ENCODE measurements at places on chromosomes 7 and 10. TPM values are rescaled to one million over a fixed set of nuclear protein-coding genes. Genes with fewer than 3 reads are reported as not detected.

GRCh38 chr7:11343818-11344413 lies 370.2 kb downstream of the PHF14 start:
- DNase-seq: no peak
- peaks cover 7% of the 10 kb centered on the region for H3K4me1 ChIP-seq
- no peak overlapping the region for H3K27ac ChIP-seq
- H3K27me3 ChIP-seq: peaks cover 8% of the 10 kb centered on the region

GRCh38 chr10:72285972-72286521 lies 12.3 kb downstream of the DDIT4 start:
- no peak for DNase-seq
- no peaks in the 10 kb centered on the region for H3K27me3 ChIP-seq
- peaks cover 32% of the 10 kb centered on the region for H3K4me1 ChIP-seq
- peaks cover under 1% of the 10 kb centered on the region for H3K36me3 ChIP-seq
- H3K27ac ChIP-seq: peak overlapping the region; percentile 78

DNA sequence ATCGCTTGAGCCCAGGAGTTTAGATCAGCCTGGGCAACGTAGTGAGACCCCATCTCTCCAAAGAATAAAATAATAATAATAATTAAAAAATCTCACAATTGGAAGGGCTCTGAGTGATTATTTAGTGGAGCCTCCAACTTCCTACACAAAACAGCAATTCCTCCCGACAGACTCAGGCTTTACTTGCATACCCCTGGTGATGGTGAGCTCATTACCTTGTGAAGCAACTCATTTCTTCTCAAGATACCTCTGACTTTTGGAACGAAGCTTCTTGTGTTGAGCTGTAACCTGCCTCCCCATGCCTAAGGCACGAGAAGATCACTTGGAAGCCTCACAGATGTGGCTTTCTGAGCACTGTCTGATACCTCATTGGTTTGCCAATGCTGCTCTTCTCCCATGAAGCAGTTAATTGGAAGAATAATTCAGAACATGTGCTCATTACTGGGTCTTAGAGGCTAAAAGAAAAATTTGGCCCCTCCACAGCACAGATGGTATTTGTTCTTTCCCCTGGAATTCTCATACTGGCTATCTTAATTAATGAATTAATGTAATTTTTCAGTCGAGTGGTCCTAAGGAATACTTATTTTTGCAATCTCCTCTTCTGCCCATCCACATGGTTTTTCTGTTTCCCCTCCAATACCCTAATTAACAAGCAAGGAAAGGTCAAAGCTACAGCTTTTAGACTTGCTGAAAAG lies 769.0 kb downstream of the TYW1 start:
- no peak overlapping the region for H3K4me3 ChIP-seq
- H3K36me3 ChIP-seq: no peaks in the 10 kb centered on the region
- H3K27me3 ChIP-seq: no peaks in the 10 kb centered on the region
- H3K27ac ChIP-seq: no peak overlapping the region
- DNase-seq: no peak
- H3K4me1 ChIP-seq: no peaks in the 10 kb centered on the region

DNA sequence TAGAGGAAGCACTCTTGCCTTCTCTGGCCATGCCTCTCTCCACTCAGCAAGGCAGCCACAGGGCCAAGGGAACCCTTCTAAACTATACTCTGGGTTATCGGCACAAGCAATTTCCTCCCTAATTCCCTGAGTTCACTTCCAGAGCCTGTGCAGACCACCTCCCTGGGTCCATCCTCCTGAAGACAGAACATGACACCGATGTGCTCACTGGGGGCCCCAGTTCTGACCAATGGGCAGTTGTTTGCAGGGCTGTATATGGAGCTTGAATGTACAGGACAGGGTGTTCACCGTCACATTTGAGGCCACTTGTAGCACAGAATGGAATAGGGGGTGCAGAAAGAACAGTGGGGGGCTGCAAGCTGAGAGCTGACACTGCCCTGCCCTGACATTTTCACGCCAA lies 77.7 kb downstream of the TFEC start:
- H3K27me3 ChIP-seq: no peaks in the 10 kb centered on the region
- no peaks in the 10 kb centered on the region for H3K4me1 ChIP-seq
- DNase-seq: no peak
- no peak overlapping the region for H3K27ac ChIP-seq
- no peaks in the 10 kb centered on the region for H3K36me3 ChIP-seq

GRCh38 chr7:37756797-37757551 lies 73.4 kb downstream of the GPR141 start:
- no peak for DNase-seq
- H3K36me3 ChIP-seq: no peaks in the 10 kb centered on the region
- no peaks in the 10 kb centered on the region for H3K4me1 ChIP-seq
- no peak overlapping the region for H3K4me3 ChIP-seq

DNA sequence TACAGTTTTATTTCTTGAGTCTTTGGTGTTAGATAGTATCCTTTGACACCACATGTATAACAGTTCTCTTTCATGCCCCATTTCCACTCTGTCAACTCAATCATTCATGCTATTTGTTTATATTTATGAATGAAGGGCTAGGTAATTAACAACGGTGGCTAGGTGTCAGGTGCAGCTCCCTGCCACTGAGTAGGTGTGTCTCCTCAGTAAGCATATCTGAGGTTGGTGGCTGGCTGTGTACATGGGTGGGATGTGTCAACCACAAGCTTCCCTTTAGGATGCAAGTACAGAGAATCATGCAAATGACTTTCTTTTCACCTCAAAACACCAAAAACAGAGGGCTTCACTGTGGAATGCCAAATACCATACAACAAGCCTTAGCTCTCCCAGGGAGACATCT lies 83.4 kb downstream of the ZNF365 start:
- H3K4me1 ChIP-seq: peaks cover 6% of the 10 kb centered on the region
- H3K27me3 ChIP-seq: no peaks in the 10 kb centered on the region
- no peak overlapping the region for H3K27ac ChIP-seq
- no peak overlapping the region for H3K4me3 ChIP-seq
- peaks cover 3% of the 10 kb centered on the region for H3K36me3 ChIP-seq

- no peaks in the 10 kb centered on the region for H3K27me3 ChIP-seq
- H3K4me3 ChIP-seq: no peak overlapping the region
- H3K27ac ChIP-seq: no peak overlapping the region
- DNase-seq: no peak
- no peaks in the 10 kb centered on the region for H3K36me3 ChIP-seq
Measured at GRCh38 chr7:68511281-68511680, 1087.0 kb upstream of the AUTS2 start.

Gene TMEM213
- total RNA-seq: 0.19 TPM

DNA sequence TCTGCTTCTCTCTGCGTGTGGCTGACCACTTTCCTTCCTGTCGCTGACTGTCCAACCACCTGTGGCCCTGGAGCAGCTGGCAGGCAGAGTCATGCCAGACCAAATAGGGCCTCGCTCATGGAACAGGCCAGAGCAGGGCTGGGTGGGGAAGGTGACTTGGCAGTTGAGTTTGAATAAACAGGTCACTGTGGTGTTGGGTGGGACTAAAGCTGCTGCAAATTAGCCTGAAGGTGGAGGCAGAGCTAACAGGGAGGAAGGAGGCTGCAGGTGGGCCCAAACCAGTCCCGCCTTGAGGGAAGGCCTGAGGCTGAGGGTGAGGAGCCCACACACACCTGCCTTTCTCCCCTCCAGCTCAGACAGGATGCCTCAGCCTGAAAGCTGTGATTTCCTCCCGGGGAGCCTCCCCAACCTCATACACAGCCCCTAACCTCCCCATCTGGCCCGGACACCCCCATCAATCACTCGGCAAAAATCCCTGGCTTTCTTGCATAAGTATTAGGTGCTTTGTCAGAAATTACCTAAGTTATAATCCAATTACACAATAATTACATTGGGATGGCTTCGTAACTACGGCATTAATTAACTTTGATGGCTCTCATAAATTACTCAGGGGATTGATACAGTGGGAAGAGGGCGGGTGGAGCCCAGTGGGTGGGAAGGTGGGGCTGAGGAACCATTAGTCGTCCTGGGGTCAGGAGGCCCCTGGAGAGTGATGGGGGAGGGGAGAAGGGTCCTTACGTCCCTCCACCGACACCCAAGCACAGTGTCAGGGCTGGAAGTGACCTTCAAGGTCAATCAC lies 97.7 kb upstream of the PCBD1 start:
- H3K27me3 ChIP-seq: no peaks in the 10 kb centered on the region
- no peak overlapping the region for H3K4me3 ChIP-seq
- H3K27ac ChIP-seq: no peak overlapping the region

DNA sequence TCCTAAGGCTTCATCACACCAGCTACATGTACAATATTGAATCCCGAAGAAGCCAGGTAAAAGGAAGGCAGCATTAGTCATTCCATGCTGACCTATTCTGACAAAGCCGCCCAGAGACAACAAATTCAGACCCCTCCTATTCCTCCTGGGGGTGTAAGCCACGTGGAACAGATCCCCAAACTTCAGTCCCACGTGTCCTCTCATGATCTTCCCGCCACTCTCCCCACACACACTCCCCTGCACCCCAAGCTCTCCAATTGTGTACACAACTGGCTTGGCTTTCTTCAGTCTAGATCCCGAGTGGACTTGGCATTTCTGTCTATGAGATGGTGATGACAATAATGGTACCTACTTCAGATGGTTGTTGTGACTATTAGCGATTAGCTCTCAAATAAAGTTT lies 8.6 kb downstream of the PDE6C start:
- H3K36me3 ChIP-seq: no peaks in the 10 kb centered on the region
- no peaks in the 10 kb centered on the region for H3K4me1 ChIP-seq
- no peak overlapping the region for H3K27ac ChIP-seq
- no peak overlapping the region for H3K4me3 ChIP-seq
- no peaks in the 10 kb centered on the region for H3K27me3 ChIP-seq
- DNase-seq: no peak

DNA sequence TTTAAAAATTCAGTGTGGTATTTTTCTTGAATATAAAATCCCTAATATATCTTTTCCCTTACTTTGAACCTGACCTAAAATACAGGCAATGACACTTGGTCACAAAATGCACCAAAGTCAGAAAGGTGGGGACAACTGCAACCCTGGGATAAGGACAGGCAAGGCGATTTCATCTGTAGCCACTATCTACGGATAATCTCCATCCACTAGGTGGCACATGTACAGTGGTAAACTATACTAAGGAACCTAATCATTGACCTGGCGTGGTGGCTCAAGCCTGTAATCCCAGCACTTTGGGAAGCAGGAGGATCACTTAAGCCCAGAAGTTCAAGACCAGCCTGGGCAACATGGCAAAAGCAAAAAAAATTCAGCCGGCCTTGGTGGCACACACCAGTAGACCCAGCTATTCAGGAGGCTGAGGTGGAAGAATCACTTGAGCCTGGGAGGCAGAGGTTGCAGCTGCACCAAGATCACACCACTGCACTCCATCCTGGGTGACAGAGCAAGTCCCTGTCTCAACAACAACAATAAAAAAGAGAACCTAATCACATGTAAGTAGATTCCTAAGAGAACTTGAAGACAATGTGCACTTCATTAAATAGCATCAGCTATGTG lies 98.9 kb downstream of the KMT2C start:
- no peak overlapping the region for H3K4me3 ChIP-seq
- no peak for DNase-seq
- H3K36me3 ChIP-seq: no peaks in the 10 kb centered on the region
- H3K27me3 ChIP-seq: no peaks in the 10 kb centered on the region
- H3K4me1 ChIP-seq: peaks cover 38% of the 10 kb centered on the region

- H3K4me1 ChIP-seq: no peaks in the 10 kb centered on the region
- no peaks in the 10 kb centered on the region for H3K36me3 ChIP-seq
- no peak for DNase-seq
- H3K27me3 ChIP-seq: peaks cover 3% of the 10 kb centered on the region
- no peak overlapping the region for H3K4me3 ChIP-seq
- no peak overlapping the region for H3K27ac ChIP-seq
Measured at GRCh38 chr7:50508471-50508943, 56.7 kb downstream of the DDC start.

DNA sequence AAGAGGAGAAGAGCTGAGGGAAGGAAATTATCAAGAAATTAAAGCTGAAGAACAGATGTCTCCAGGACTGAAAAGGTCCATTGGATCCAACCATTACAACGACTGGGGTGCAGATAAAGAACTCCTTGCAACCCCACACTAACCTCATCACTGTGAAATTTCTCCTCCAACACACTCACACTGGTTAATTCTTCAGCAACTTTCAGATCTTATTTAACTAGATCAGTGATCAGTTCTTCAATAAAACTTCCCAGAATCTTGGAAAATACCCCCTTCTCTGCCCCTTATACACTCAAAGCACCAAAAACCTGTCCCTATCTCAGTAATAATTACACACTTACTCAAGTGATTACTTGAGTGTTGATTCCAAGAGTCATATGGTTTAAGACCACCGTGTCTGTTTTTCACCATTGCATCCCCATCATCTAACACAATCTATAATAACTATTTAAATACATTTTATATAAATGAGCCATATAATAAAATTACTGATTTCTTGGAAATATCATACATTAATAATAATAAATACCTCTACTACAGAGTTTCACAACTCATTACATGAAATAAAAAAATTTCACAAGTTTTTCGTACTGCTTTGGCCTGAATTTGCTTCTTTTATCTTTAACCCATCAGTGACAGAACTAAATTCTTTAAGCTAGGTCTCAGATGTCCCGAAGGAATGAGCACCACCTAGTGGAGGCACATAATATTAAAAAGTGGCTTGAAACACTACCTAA lies 123.7 kb downstream of the MPP7 start:
- H3K27me3 ChIP-seq: no peaks in the 10 kb centered on the region
- peak; percentile 22 for DNase-seq
- H3K4me3 ChIP-seq: no peak overlapping the region
- no peaks in the 10 kb centered on the region for H3K36me3 ChIP-seq
- peak overlapping the region; percentile 72 for H3K27ac ChIP-seq
- peaks cover 37% of the 10 kb centered on the region for H3K4me1 ChIP-seq

GRCh38 chr10:125868372-125868975 lies 12.6 kb downstream of the DHX32 start:
- DNase-seq: no peak
- H3K4me3 ChIP-seq: no peak overlapping the region
- no peaks in the 10 kb centered on the region for H3K36me3 ChIP-seq
- H3K27ac ChIP-seq: no peak overlapping the region
- no peaks in the 10 kb centered on the region for H3K27me3 ChIP-seq

DNA sequence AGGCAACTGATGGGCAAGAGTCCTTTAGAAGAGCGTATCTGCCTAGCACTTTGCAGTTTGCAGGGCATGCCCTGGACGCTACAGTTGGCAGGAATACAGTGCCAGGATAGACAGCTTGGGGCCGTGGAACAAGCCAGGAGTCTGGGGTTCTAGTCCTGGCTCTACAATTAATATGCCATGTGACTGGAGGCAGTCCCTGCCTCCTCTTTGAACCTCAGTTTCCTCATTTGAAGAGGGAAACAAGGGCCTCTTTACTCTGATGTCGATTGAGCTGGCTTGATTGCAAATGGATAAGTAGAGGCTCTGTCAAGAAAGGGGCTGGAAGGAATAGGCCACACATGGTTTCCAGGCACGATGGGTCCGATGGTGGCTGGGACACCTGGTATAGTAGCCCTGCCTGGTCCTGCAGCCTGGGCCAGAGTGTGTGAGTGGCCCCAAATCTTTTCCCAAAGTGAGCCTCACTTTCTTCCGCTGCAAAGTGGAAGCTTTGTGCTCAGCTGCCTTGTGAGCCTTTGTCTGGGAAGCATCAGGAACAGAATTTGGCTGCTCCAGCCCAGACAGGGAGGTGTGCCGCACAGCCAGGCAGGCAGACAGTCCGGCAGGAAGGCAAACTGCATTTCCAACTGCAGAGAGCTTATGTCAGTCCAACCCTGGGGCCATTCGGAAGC lies 111.4 kb upstream of the PPIF start:
- no peaks in the 10 kb centered on the region for H3K36me3 ChIP-seq
- no peak overlapping the region for H3K27ac ChIP-seq
- no peak overlapping the region for H3K4me3 ChIP-seq

Gene TRAPPC14
- 17.9 TPM for total RNA-seq

Measured in activated CD4-positive, alpha-beta memory T cell treated with anti-CD3 and anti-CD28 coated beads for 36 hours (primary cell).